SK-N-DZ (cell line): ENCODE measurements at places on chromosomes 5 and 9.

DNA sequence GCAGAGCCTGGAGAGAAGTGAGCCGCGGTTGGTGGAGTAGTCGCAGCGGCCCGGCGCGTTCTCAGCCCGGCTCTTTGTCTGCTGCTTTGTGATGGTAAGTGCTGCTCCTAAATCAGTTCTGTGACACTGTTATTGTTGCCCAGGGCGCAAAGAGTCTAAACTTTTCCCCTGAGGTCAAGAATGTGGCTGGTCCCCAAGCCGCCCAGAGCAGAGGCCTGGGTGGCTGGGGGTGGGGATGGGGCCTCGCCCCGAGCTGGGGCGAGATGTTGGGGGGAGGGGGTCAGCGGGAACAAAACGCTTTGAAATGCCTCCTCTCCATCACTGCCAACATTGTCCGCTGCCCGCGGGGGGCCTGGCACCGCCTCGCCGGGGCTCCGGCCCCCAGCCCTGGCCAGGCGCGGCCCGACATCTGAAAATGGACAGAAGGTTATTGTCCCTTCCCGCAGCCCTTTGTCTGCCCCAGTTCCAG is 11.7 kb upstream of the CERCAM start:
- no peak for DNase-seq

GRCh38 chr5:124865603-124866354 is 119.3 kb upstream of the ZNF608 start:
- no peak for DNase-seq

DNA sequence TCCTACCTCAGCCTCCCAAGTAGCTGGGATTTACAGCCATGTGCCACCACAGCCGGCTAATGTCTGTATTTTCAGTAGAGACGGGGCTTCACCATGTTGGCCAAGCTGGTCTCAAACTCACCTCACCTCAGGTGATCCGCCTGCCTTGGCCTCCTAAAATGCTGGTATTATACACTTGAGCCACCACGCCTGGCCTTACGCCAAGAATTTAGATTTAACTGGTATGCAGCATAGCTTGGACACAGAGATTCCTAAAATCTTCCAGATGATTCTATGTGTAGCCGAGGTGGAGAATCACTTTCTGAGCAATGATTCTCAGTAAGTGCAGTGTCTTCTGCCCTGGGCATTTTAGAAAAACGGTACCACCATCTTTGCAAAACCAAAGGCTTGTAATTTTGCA is 74.1 kb downstream of the HABP4 start:
- no peak for DNase-seq

- no peak for DNase-seq
These were observed 168.6 kb downstream of the EFNA5 start for GRCh38 chr5:107501965-107502675.

DNA sequence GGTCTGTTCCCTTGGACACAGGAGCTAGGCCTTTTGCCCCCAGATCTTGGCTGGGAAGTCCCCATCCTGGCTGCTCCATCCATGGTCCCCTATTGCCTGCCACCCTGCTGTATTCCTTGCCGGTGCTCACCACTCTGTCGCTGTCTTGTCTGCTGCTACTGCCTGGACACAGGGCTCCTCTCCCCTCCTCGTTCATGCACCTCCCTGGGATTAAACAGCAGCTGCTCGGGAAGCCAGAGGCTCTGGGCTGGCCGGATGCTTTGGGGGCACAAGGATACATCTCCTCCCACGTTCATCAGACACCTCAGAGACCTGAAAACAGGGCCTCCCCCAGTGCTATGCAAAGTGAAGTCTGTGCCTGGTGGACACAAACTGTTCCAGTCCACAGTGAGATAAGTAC is 110.4 kb downstream of the ZNF354C start:
- DNase-seq, result no peak

DNA sequence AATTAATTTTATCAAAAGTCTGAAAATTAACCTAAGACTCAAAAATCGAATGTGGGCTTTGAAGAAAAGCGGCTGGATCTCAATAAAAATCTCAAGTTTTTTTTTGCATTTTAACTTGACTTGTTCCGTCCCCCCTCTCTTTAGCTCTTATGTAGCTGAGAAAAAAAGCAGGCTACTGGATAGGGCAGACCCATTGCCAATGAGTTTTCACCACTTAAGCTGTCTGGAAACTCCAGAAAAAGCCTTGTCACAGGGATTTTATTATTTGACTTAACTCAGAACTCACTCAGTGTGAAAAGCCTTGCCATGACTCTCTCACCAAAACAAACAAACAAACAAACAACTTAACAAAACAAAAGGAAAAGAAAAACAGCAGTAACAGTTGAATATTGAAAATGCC is 247.4 kb downstream of the CDH9 start:
- DNase-seq, result no peak
